NCI-H1436 (cell line): ENCODE measurements at places on chromosomes 16 and 17.

GRCh38 chr17:80802626-80803450 is 188.8 kb upstream of the CHMP6 start:
- DNase-seq, result no peak

GRCh38 chr16:49704586-49705155 is 151.2 kb downstream of the ZNF423 start:
- no peak for DNase-seq

GRCh38 chr16:13883276-13883675 is 36.7 kb upstream of the ERCC4 start:
- no peak for DNase-seq

- DNase-seq, result no peak
Measured at GRCh38 chr16:27514806-27515205, 34.9 kb downstream of the GTF3C1 start.

GRCh38 chr16:54136276-54136625 is 150.3 kb downstream of the IRX3 start:
- no peak for DNase-seq

GRCh38 chr17:78117027-78117981 is 11.3 kb downstream of the TMC6 start:
- peak; percentile 48 for DNase-seq

DNA sequence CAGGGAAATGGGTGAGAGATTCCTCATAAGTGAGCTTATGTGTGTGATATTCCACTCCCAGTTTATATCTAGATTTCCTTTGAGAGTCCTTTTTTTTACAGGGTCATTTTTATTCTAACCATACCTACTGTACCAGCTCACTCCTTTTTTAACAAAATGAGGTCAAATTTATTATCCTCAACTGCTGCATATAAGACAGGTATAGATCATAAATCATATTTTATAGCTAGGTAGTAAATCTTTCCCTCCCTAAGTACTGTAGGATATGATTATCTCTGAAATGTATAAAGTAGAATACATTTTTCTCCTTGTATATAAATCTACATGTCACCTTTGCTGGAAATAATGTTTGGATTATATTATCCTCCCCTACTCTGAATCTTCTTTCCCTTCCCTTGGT is 31.5 kb downstream of the AP2B1 start:
- DNase-seq, result no peak

DNA sequence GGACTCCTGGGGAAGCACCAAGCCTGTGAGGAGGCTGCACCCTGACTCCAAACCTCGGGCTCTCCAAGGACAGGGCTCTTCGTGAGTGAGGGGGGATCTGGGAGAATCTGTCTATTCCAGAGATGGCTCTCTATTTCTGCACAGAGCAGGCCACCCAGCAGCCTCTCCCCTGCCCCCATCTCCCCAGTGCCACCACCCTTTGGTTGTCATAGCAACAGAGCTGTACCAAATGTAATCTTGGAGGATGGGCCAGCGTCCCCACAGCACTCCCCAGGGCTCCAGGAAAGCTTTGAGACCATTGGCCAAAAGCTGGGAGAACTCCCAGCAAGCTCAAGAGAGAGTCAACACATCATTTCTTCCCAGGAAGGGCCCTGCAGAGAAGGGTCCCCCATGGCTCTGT is 49.3 kb downstream of the ABCC12 start:
- no peak for DNase-seq

- DNase-seq, result no peak
Measured at GRCh38 chr16:84826558-84826941, 6.8 kb downstream of the CRISPLD2 start.
